Small intestine (tissue), 16 donors: ENCODE measurements at places on chromosomes 6 and 20. TPM values are rescaled to one million over a fixed set of nuclear protein-coding genes. Genes with fewer than 3 reads are reported as not detected.
A peak's percentile ranks its signal among the peaks of the same experiment; 100 is the strongest.

COL19A1 gene
- polyA plus RNA-seq, result 0.09 TPM

POM121L2 gene
- polyA plus RNA-seq, result not detected

DNA sequence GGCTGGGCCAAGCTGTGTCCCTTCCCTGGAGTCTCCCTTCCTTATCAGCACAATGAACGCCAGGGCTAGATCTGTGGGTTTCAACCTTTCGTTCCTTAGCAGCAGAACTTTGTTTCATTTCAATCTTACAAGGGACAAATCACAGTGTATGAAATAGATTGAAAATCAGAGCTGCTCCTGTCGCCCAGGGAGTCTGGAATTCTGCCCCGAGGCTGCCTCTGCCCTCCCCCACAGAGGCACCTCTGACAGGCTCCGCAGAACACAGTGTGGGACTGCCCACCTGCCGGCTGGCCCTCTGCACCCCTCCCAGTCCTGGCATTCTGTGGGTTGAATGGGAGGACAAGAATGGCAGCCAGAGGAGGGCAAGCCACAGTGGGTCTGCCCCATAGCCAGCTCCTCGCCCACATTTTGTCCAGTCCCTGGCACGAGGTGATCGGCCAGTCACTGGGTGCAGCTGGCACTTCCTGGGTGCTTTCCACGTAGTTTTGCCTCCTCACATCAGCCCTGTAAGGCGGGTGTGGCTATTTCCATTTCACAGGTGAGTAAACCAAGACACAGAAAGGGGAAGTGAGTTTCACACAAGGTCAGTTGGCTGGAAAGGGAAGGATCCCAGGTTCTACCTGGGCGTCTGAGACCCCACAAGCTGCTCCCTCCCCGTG is 26.1 kb downstream of the MANBAL start:
- no peak overlapping the region for H3K4me3 ChIP-seq
- H3K27me3 ChIP-seq, result no peaks in the 10 kb centered on the region
- DNase-seq, result no peak
- peak overlapping the region; percentile 77 for H3K27ac ChIP-seq
- peaks cover 46% of the 10 kb centered on the region for H3K4me1 ChIP-seq

BPIFA1 gene
- 0.67 TPM for polyA plus RNA-seq

ENPP5 gene
- polyA plus RNA-seq, result 0.81 TPM

CPXM1 gene
- polyA plus RNA-seq, result 13.9 TPM

- peaks cover 4% of the 10 kb centered on the region for H3K4me1 ChIP-seq
- no peak overlapping the region for H3K4me3 ChIP-seq
- H3K27me3 ChIP-seq, result no peaks in the 10 kb centered on the region
- H3K27ac ChIP-seq, result no peak overlapping the region
- DNase-seq, result no peak
These were observed 60.3 kb upstream of the PTPN1 start for GRCh38 chr20:50449738-50450492.

GGT7 gene
- polyA plus RNA-seq, result 9.7 TPM

DNA sequence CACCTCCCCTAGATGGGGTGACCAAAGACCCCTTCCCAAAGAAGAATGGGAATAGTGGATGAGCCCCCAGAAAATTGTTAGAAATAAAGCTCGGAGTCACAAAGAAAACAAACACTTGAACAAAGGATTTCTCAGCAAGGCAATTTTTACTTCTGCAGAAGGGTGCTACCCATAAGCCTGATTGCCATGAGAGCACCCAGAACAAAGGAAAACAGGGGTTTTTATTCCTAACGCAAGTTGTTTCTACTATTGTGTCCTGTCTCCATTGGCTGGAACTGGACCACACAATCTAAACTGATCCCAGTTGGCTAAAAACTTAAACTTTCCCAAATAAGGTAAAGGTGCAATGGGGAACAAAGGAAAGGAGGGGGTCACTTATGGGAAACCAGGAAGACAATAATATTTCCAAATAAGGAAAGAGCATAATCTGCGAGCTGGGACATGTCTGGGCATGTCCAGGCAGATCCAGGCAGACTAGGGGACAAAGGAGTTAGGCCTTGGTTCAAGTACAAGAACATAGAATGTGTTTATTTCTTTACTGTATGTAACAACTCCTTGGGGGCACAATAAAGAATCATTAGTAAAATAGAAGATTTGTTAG is 20.0 kb downstream of the HLA-B start:
- DNase-seq, result no peak
- no peak overlapping the region for H3K27ac ChIP-seq
- H3K4me3 ChIP-seq, result no peak overlapping the region
- no peaks in the 10 kb centered on the region for H3K36me3 ChIP-seq
- H3K27me3 ChIP-seq, result no peaks in the 10 kb centered on the region
